CD4-positive, alpha-beta T cell treated with Interleukin-17A for 4 hours (primary cell): ENCODE measurements at places on chromosomes 3 and 15.

GRCh38 chr3:26668171-26668570 is 45.6 kb downstream of the LRRC3B start:
- DNase-seq: no peak

DNA sequence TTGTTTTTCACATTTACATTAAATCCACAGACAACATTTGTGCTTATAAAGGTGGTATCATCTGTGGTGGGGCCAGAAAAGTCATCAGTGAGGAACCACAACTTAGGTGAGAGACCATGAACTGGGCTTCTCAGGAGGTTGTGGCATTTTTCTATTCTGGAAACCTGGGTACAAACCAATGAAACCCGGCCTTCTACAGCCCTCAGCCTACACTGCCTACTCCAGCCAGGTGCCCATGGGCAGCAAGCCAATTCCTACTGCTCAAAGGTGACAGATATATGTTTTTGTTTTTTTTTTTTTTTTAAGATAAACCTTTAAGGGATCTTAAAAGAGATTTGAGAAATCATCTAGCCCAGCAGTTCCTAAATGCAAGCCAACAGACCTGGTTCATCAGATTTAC is 20.3 kb downstream of the SPG21 start:
- no peak for DNase-seq

DNA sequence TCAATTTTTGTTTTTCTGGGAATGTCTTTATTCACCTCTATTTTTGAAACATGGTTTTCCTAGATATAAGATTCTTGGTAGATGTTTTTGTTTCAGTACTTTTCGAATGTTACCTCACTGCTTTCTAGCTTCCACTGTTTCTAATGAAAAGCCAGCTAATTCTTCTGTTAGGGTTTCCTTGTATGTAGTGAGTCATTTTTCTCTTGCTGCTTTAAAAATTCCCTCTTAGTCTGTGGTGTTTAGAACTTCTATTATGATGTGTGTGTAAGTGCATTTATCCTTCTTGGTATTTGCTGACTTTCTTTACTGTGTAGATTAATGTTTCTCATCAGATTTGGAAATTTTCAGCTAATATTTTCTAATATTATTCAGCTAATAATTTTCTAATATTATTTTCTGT is 151.1 kb upstream of the OSTN start:
- no peak for DNase-seq

GRCh38 chr3:114406286-114406685 is 112.5 kb downstream of the TIGIT start:
- no peak for DNase-seq

- DNase-seq: no peak
Measured at GRCh38 chr3:72414481-72415016, 433.7 kb downstream of the SHQ1 start.

DNA sequence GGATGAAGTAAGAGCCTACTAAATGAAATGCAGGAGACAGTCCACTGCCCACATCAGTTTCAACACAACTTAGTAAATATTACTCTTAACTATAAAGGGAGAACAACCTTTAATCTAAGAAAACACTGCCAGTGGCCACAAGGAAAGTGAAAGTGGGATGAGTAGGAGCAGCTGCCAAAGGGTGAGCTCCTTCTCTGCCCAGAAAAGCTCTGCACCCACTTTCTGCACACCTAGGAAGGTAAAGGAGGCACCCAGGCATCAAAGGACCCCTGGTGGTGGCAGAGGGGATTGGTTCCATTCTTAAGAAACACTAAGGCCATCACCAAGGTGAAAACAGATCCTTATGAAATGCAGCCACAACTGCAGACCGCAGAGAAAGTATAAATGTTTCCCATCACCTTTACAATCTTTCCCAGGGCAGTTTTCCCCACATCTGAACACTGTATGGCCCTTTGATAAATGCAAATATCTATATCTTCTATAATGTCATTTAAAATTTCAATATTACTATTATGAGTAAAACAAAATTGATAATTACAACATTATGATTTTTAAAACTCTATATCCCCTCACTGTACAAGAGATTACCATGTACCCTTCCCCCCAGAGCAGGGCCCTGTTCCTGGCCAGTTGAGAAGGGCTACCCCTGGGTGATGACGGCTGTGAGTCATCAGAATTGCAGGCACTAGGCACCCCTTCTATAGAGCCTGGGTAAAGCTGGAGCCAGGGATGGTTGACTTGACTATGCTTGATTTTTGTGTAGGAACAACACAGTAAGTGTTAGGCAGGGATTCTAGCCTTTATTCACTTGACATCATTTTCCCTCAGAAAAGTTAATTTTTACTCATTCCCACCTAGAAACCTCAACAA is 92.0 kb downstream of the SNRK start:
- DNase-seq: peak; percentile 85

DNA sequence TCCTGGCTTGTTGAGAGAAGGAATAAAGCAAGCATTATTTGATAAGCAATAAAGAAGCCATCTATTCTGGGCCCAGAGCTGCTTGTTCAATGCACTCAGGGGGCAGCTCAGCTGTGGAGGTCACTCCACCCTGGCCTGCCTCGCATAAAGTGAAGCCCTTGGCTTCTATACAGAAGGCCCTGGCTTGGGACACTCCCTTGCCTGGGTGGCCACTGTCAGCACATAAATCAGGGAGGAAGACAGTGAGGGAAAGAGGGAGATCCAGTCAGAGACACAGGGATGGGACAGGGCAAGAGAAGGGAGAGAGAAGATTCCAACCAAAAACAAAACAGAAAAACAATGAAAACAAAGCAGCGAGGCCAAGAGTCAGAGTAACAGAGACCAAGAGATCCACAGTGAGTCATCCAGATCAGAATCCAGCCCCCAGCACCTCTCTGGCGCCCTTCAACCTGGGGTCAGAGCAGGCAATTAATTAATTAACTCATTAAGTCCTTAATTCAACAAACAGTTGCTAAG is 11.8 kb downstream of the INSYN1 start:
- no peak for DNase-seq

DNA sequence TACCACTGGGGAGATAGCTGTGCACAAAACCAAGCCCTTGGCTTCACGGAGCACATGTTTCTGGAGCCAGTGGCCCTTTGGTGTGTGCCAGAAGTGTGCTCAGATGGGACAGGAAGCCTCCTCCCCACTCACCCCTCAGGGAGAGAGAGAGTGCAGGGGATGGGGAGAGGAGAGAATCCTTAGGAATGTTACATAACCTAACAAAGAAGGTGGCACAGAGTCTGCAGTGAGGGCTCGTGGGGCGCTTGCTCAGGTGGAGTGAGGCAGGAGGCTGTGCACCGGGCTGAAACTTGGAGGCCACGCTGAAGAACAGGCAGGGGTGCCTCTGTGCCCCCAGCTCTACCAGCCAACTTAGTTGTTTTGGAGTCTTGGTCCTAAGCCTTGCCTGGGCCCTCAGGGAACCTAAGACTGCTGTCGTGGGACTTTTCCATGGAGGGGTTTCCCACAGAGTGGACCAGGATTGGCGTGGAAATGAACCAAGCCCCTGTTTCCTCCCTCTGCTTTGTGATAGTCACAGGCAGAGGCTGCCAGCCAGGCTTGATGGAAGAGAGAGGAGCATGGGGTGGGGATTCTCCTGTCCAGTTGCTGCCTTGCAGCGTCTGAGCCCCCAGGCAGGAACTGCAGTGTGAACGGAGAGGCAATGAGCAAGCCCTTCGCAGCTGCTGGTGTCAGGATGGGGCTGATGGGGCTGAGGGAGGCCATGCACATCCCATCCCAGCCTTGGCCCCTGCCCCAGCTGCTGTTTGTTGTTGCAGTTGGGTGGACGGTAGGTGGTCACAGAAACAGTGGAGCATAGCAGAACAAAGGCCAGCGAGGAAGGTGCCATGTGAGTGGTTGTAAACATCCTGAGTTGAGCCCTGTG is 32.7 kb downstream of the PDIA5 start:
- no peak for DNase-seq

DNA sequence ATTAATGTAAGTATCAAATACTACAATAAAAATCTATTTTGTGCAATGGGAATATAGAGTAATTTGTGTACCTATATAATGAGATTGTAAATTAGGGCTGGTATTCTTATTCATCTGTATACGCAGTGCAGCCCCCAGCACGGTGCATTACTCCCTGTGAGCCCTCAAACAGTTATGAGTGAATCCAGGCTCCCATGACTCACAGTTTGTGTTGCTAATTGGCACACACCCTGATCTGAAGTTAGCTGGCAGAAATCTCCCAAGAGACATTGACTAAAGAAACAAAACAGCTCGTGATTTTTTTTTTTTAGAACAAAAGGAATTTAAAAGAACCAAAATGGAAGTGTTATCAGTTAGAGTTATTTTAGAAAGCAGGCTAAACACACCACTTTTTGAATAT is 15.7 kb downstream of the GK5 start:
- DNase-seq: no peak

DNA sequence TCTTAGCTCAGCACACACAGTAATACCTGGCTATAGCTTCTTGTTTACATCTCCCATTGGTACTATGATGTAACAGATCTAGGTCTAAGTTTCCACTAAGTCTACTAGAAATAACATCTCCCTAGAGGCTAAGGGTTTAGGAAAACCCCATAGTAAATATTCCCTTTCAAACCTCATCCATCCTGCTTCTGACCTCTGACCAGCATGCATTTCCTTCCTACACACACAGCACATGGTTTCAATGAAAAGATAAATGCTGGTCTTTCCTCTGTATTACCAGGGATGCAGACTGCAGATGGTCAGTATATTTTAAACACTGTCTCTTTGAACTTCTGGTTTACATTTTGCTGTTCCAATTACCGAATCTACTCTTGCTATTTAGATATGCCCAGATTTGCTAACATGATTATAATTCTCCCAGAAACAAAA is 96.6 kb downstream of the EFL1 start:
- no peak for DNase-seq

GRCh38 chr3:31038086-31038739 is 143.8 kb upstream of the GADL1 start:
- no peak for DNase-seq
